ENCODE measurements at places on chromosomes 1 and 21. TPM values are rescaled to one million over a fixed set of nuclear protein-coding genes. Genes with fewer than 3 reads are reported as not detected.

- DNase-seq: peak; percentile 89
Observed at GRCh38 chr1:6359216-6360116, 34.1 kb downstream of the ACOT7 start.

The IRF6 gene
- total RNA-seq: 27.3 TPM

DNA sequence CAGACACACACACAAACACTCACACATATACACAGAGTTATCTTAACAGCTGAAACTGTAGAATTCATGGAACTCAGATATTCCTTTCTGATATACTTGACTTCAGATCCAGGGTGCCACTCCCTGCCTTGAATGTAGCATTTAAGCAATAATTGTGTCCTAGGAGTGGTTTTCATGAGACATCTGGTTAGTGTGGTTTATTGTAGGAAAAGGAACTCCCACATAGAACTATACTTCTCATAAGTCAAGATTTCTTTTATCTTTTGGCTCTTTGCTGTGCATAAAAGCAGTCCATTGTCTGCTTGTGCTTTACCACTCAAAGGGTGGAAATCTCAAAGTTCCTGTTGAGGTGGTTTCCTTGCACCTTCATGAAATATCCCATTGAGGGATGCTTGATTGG lies 272.6 kb upstream of the SGIP1 start:
- DNase-seq: no peak

The ATP5PO gene
- total RNA-seq: 247 TPM

The HTR6 gene
- total RNA-seq: not detected

Data from Caco-2 (cell line).